Endothelial cell of umbilical vein (primary cell): ENCODE measurements at places on chromosomes 6 and 20. TPM values are rescaled to one million over a fixed set of nuclear protein-coding genes. Genes with fewer than 3 reads are reported as not detected.

Gene B3GAT2
- not detected in 2 replicates for total RNA-seq

Gene GPR63
- 0.09 and 0.13 TPM in 2 replicates for total RNA-seq

Gene LTB
- total RNA-seq, result 1.2 and 1.3 TPM in 2 replicates

Gene PCK1
- not detected in 2 replicates for total RNA-seq

Gene LY86
- not detected in 2 replicates for total RNA-seq

Gene SLA2
- total RNA-seq, result not detected in 2 replicates

Gene ADTRP
- total RNA-seq, result 3.3 and 5.6 TPM in 2 replicates

Gene CCM2L
- 12.4 and 13.4 TPM in 2 replicates for total RNA-seq

Gene SYTL3
- total RNA-seq, result 0.74 and 0.77 TPM in 2 replicates

Gene KCNQ5
- 0.22 TPM in 1 of 2 replicates, not detected in the other for total RNA-seq

Gene C20orf96
- total RNA-seq, result 17.0 and 20.0 TPM in 2 replicates

Gene TAAR5
- not detected in 2 replicates for total RNA-seq

Gene TRAM2
- 85.9 and 98.6 TPM in 2 replicates for total RNA-seq

Gene ENPP5
- total RNA-seq, result not detected in 2 replicates

Gene RPS6KA2
- 72.6 and 75.8 TPM in 2 replicates for total RNA-seq

Gene C20orf202
- total RNA-seq, result not detected in 2 replicates

Gene MRS2
- 17.2 and 21.1 TPM in 2 replicates for total RNA-seq

Gene WFDC10B
- total RNA-seq, result not detected in 2 replicates

Gene POLH
- total RNA-seq, result 33.7 and 36.6 TPM in 2 replicates

Gene KHDC1L
- not detected in 2 replicates for total RNA-seq

Gene RAET1L
- total RNA-seq, result not detected in 2 replicates

Gene HCRTR2
- total RNA-seq, result not detected in 2 replicates

Gene C2
- 0.60 TPM in 1 of 2 replicates, not detected in the other for total RNA-seq

Gene COX4I2
- total RNA-seq, result not detected in 2 replicates

Gene DUSP15
- 0.62 TPM in 1 of 2 replicates, not detected in the other for total RNA-seq

Gene SLC22A23
- 10.8 and 14.3 TPM in 2 replicates for total RNA-seq

Gene BTNL2
- total RNA-seq, result not detected in 2 replicates

Gene GABRR2
- total RNA-seq, result 2.5 and 3.6 TPM in 2 replicates

Gene SLC2A10
- total RNA-seq, result 11.1 and 11.2 TPM in 2 replicates

Gene TOX2
- total RNA-seq, result 18.6 and 25.7 TPM in 2 replicates

Gene OR2B2
- total RNA-seq, result not detected in 2 replicates

Gene PSORS1C1
- 9.2 and 13.2 TPM in 2 replicates for total RNA-seq

Gene SIRPB2
- total RNA-seq, result 9.5 and 12.3 TPM in 2 replicates

Gene TCF15
- total RNA-seq, result 1.3 TPM in 1 of 2 replicates, not detected in the other

Gene IL17A
- not detected in 2 replicates for total RNA-seq

Gene CGAS
- total RNA-seq, result 7.3 and 7.4 TPM in 2 replicates

Gene MUC22
- total RNA-seq, result not detected in 2 replicates

Gene CEP250
- total RNA-seq, result 42.0 and 58.9 TPM in 2 replicates

Gene MCM3
- total RNA-seq, result 80.6 and 81.6 TPM in 2 replicates

Gene ATAT1
- 18.4 and 20.2 TPM in 2 replicates for total RNA-seq

Gene SMLR1
- total RNA-seq, result not detected in 2 replicates

Gene SLC22A16
- total RNA-seq, result not detected in 2 replicates

Gene HEY2
- not detected in 2 replicates for total RNA-seq

Gene ANGPT4
- total RNA-seq, result not detected in 2 replicates

Gene NT5E
- total RNA-seq, result 48.2 and 115 TPM in 2 replicates

Gene KIAA1755
- total RNA-seq, result 0.51 and 0.58 TPM in 2 replicates

Gene FBXO30
- 10.4 and 11.1 TPM in 2 replicates for total RNA-seq

Gene DEFB113
- not detected in 2 replicates for total RNA-seq
